ENCODE measurements at places on chromosomes 2 and 18.

DNA sequence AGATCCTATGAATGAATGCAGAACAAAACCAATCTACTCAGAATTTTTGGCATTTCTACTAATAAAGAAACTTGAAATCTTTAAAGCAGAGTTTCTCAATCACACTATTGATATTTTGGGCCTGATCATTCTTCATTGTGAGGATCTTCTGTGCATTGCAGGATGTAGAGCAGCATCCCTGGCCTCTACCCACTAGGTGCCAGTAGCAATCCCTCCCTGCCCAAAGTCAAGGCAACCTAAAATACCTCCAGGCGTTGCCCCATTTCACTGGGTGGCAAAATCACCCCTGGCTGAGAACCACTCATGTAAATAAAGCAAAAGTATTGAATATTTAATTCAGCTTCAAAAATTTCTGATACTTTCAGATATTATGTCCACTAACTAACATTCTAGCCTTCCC is 213.0 kb downstream of the SP3 start:
- peak; percentile 10 for DNase-seq

DNA sequence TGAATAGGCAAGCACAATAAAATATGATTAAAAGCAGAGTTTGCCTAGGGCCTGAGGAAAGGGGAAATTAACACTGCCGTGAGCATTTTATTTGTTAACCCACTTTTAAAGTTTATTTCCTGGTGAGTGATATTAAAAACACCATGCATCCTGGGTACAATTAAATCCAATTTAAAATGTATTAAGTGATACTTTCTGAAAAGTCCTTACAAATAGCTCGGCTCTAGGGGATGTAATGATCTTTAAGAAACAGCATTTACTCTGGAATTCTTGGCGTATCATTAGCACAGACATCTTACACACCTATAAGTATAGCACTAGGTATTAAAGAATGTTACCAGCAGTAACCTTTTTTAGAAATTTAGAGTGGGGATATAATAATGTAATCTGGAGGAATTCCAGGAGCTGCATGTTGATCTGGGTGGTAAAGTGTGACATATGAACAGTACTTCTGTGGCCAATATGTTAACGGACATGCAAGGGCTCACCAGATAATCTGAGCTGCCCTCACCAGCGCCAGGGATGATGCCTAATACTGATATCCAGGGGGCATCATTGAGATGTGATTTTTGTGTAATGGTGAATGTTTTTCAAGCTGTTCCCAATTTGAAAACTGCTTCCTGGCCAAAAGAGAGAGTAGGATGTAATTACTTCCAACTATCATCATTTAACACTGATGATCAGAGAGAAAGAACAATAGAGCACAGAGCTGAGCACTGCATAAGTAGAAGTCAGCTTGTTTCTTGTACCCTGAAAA is 235.9 kb downstream of the DSEL start:
- no peak for DNase-seq

- DNase-seq: no peak
Measured at GRCh38 chr18:32437100-32437834, 33.4 kb downstream of the GAREM1 start.

- DNase-seq: no peak
Measured at GRCh38 chr2:60294901-60295635, 258.4 kb downstream of the BCL11A start.

DNA sequence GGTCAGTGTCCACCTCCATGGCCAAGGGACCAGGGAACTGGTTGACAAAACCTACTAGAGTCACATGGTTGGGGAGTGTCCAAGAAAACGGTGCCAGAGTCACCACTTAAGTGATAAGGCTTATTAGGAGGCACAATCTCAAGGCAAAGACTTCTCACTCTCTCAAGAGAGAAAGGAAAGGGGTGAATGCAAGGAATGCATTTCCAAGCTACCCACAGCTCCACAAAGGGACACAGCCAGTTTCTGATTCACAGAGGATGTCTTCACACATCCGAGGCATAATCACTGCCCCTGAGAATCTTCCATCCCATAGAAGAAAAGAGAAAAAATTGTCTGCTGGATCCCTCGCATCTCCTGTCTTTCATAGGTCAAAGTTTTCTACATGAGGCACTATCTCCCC is 269.3 kb downstream of the TNS1 start:
- DNase-seq: no peak

- DNase-seq: peak; percentile 9
Measured at GRCh38 chr2:168545439-168546082, 89.5 kb downstream of the CERS6 start.

DNA sequence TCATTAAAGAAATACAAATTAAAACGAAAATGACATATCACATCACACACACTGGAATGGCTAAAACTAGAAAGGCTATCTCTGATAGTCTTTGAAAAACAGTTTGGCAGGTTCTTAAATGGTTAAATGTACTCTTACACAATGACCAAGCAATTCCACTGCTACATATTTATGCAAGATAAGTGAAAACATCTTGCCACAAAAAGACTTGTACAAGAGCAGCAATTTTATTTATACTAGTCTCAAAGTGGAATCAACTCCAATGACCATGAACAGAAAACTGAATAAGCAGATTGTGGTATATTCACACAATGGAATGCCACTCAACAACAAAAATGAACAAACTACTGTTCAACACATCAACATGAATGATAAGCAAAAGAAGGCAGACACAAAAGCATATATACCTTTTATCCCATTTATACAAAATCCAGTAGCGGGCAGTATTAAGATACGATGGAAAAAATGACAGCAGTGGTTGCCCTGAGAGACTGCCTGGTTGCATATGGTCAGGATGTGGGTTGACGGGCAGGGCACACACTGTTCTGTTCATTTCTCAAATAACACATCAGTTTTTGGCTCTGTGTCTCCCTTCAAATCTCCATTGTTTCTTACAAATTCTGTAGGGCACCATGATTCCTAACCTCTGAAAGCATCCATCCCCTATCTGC is 25.4 kb downstream of the SP100 start:
- no peak for DNase-seq

DNA sequence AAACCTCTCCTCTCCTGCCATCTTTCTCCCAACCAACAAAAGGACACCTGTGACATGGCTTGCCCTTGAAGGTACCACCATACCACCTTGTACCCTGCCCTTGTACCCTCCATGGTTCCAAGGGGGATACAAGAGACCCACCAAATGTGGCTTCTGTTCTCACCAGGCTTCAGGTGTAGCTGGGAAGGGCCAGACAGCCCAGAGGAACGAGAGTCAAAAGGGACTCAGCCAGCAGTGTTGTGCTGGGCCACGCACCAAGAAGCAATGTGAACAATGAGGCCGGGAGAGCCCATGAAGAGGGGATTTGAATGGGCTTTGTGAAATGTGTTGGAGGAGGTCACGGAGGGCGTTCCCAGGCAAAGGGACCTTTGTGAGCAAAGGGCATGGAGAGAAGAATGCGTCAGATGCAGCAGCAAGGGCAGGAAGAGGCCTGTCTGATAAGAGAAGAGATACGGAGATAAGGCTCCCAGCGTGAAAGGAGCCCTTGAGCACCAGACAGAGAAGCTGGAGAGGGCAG is 48.6 kb downstream of the PLB1 start:
- no peak for DNase-seq

DNA sequence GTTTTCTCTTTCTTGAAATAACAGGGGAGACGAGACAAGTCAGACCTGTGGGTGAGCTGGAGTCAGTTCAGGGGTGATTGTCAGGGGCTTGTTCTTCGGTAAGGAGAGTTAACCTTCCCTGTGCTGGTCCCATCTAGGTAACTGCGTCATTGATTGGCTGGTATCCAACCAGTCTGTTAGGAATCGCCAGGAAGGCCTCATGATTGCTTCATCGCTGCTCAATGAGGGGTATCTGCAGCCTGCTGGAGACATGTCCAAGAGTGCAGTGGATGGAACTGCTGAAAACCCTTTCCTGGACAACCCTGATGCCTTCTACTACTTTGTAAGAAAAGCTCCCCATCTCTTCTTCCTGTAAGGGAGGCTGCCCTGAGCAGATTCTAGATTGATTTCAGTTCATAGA is 21.3 kb downstream of the PLEK start:
- no peak for DNase-seq

DNA sequence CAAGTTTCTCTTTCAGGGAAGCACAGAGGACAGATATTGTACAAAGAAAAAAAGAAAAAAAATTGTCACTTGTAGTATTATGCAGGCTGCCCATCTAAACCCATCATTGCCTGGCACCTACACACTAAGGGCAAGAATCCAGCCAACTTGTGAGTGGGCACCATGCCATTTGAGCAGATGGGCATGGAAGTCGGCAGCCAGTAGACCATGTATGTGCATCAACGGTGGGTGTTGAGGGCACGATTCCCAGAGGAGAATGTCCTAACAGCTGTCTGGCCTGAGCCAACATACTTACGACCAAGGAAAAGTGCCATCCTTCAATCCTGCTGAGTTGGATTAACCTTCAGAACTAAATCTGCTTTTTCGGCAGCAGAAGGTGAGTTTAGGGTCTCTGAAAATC is 63.9 kb downstream of the ARHGAP15 start:
- no peak for DNase-seq

DNA sequence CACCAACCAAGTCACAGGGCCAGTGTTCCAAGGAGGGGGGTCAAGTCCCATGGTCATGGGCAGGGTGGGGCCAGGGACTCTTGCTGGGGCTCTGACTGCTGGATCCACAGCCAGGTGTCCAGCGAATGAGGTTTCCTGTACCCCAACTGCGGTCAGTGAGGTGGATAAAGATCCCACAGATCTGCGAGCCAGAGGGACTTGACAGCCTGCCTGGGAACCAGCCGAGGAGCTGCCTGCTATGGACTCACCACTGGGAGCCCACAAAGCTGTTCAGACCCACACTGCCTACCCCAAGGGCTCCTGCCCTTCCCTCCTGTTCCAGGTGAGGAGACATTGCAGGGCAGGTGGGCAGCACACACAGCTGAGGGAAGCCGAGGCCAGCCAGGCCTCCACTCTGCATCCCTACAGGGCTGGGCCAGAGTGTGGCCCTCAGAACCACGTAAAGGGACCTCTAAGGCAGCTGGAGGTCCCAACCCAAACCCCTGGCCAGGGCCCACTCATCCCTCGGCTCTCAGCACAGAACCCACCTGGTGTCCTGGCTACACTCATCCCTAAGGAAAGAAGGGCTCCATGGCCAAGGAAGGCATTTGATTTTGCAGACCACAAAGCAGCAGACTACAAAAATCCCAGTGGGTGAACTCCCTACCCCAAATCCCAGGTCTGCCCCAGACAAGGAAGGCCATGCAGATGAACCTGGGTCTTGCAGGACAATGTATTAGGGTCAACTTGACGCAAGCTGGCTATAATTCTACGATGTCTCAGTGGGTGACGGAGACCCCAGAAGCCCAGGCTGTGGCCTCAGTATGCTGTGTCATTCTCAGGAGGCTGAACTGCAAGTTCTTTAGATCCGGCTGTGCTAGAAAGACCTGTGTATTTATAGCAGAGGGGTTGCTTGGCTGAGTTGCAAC is 209.2 kb downstream of the MGAT5 start:
- no peak for DNase-seq

- no peak for DNase-seq
Measured at GRCh38 chr18:35271656-35272055, 18.4 kb downstream of the ZSCAN30 start.

DNA sequence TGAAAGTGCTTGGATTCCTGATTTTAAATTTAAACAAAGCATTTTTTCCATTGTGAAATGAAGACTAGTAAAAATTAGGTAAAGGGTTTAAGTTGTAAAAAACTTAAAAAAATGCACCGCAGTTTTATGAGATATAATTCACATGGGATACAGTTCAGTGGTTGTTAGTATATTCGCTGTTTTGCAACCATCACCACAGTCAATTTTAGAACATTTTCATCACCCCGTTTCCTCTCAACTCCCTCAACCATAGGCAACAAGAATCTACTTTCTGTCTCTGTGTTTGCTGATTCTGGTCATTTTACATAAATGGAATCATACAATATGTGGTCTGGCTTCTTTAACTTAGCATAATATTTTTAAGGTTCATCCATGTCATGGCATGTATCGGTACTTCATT is 4.0 kb downstream of the DGKD start:
- no peak for DNase-seq

- no peak for DNase-seq
Measured at GRCh38 chr18:39434223-39434920, 1868.8 kb upstream of the CELF4 start.

- no peak for DNase-seq
Measured at GRCh38 chr2:3476321-3476984, 42.9 kb downstream of the ADI1 start.

DNA sequence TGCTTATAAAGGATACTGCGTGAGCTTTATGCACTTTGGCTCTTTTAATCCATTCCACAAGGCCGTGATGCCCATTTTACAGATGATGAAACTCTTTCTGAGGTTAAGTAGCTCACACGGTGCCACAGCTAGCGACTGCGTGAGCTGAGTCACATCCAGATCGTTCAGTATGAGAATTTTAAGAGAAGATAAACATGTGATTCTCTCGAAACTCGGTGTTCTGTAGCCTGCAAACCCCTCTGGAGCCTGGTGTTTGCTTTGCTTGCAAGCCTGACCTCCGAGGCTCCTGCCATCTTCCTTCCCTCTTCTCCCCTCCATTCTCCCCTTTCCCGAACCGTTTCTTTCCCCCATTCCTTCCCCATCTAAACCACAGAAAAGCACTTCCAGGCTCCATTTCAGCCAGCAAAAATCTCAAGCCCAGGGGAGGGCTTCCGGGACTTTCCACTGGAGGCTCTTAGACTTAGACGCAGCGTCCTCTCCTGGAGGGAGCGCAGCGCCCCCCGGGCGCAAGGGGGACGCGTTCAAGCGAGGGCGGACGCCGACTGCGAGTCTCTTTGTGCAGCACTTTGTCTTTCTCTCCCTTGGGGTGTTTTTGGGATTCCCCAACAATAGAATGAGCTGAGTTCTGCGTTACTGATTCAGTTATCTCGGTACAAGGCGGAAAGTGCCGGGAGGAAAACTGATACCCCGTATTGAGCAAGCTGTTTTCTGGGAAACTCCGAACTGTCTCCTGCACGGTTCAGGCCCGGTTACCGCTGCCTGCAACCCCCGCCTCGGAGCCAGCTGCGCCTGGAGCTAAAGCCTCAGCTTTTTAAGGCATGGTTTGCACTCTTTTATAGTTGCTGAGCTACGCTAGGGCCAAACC is 38.0 kb downstream of the CYP1B1 start:
- no peak for DNase-seq

- no peak for DNase-seq
Measured at GRCh38 chr2:60317844-60318243, 235.6 kb downstream of the BCL11A start.

- DNase-seq: no peak
Measured at GRCh38 chr2:170266358-170266757, 88.4 kb downstream of the MYO3B start.

DNA sequence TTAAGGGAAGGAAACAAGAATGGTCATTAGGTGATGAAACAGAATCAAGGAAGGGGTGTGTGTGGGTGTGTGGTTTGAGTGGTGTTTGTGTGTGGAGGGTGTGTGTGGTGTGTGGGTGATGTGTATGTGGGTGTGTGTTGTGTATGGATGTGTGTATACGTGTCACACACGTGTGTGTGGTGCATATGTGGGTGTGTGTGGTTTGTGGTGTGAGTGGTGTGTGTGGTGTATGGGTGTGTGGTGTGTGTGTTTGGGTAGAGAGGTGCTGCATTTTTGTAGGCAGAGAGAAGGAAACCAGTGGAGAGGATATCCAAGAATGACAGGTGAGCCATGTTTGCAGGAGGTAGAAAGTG is 1.1 kb upstream of the CEP192 start:
- DNase-seq: no peak
